Bladder microvascular endothelial cell (primary cell): ENCODE measurements at places on chromosomes 1 and 21. TPM values are rescaled to one million over a fixed set of nuclear protein-coding genes. Genes with fewer than 3 reads are reported as not detected.

Gene AMPD1
- total RNA-seq, result not detected in 2 replicates

Gene PFKFB2
- total RNA-seq, result 0.49 and 0.82 TPM in 2 replicates

Gene CENPS
- 6.5 and 7.9 TPM in 2 replicates for total RNA-seq

Gene FUBP1
- total RNA-seq, result 89.4 and 147 TPM in 2 replicates

Gene PIGV
- 5.6 and 5.7 TPM in 2 replicates for total RNA-seq

Gene KRTAP22-1
- not detected in 2 replicates for total RNA-seq

Gene ZNHIT6
- 7.6 and 17.1 TPM in 2 replicates for total RNA-seq

Gene TMEM81
- total RNA-seq, result 0.65 and 2.3 TPM in 2 replicates

Gene HIPK1
- total RNA-seq, result 16.2 and 47.5 TPM in 2 replicates

Gene OR2L2
- total RNA-seq, result not detected in 2 replicates

Gene GJA8
- not detected in 2 replicates for total RNA-seq

Gene NBPF11
- 2.9 and 6.7 TPM in 2 replicates for total RNA-seq

Gene LIN9
- total RNA-seq, result 5.0 and 5.9 TPM in 2 replicates

Gene WDR64
- total RNA-seq, result not detected in 2 replicates

Gene MSH4
- total RNA-seq, result under 0.01 and 0.25 TPM in 2 replicates

Gene NBPF10
- total RNA-seq, result under 0.01 and 0.63 TPM in 2 replicates

Gene C1QB
- not detected in 2 replicates for total RNA-seq

Gene CD5L
- total RNA-seq, result 0.06 TPM in 1 of 2 replicates, not detected in the other

Gene PYHIN1
- total RNA-seq, result not detected in 2 replicates

Gene CCDC30
- 0.32 and 1.1 TPM in 2 replicates for total RNA-seq

Gene ADCY10
- under 0.01 TPM in 2 replicates for total RNA-seq

Gene CD1D
- under 0.01 TPM in 1 of 2 replicates, not detected in the other for total RNA-seq

Gene FMO2
- 0.13 and 0.32 TPM in 2 replicates for total RNA-seq

Gene KCNQ4
- total RNA-seq, result not detected in 2 replicates

Gene CADM3
- under 0.01 and 0.06 TPM in 2 replicates for total RNA-seq

Gene SLAMF9
- not detected in 2 replicates for total RNA-seq

Gene KCNJ15
- 1.1 and 1.4 TPM in 2 replicates for total RNA-seq

Gene S100A2
- 1.3 and 1.5 TPM in 2 replicates for total RNA-seq

Gene PRKACB
- total RNA-seq, result 25.3 and 27.7 TPM in 2 replicates

Gene TMEM240
- 2.1 and 2.4 TPM in 2 replicates for total RNA-seq

Gene PDC
- total RNA-seq, result not detected in 2 replicates
